ENCODE measurements at places on chromosomes 7 and 10.

DNA sequence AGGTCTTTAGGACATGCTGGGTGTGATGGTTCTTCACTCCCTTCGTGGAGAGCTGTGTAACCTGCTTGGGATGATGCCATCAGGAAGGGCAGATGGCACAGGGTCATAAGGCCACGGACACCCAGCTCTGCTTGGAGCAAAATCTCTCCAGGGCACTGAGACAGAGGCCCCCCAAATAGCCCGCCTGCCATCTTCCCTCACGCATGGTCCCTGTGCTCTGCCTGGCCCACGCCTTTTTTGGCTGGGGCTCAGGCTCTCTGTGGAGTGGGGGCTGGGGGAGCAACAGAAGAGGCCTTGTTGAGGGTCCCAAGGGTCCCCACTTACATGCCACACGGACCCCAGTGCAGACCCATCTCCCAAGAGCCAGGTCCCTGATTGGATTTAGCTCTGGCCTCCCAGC, 93.3 kb upstream of the RET start:
- DNase-seq: no peak

DNA sequence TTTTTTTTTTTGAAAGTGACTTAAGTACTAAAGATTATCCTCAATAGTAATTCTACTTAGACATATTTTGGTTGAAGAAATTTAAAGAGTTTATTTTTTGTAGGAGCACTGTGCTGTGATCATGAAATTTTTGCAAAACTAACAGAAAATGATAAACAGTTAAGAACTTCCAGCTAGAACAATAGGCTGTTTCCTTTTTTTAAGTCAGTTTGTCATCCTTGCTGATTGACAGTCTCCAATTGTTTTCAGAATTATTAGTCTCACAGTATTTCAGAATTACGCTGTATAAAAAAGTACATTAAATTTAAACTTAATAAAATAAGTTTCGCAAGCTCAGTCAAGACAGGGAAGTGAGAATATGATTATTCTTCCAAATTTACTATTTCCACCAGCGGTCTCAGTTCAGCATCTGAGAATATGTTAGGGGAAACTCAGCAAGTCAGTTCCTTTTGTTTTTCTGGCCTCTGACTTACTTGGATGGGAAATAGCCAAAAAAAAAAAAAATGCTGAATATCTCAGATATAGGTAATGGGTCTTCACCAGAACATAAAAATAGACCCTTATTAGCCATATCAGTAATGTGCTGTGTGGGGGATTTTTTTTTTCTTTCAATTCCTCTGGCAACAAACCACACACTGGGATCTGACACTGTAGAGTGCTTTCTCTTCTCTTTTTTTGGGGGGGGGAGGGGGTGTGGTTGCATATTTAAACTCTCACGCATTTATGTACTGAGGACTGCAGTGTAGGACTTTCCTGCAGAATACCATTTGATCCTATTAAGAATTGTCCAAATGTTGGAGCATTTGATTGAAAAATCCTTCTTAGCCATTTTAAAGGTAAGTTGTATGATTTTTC, at the start of gene CD36:
Gene CD36, plus strand, starts transcription at position 732 of the 855 bp plus-strand sequence. CDS start 8,099 bp downstream, outside the sequence.
- DNase-seq: no peak

GRCh38 chr7:96033009-96033598, 260.8 kb downstream of the DYNC1I1 start:
- no peak for DNase-seq

DNA sequence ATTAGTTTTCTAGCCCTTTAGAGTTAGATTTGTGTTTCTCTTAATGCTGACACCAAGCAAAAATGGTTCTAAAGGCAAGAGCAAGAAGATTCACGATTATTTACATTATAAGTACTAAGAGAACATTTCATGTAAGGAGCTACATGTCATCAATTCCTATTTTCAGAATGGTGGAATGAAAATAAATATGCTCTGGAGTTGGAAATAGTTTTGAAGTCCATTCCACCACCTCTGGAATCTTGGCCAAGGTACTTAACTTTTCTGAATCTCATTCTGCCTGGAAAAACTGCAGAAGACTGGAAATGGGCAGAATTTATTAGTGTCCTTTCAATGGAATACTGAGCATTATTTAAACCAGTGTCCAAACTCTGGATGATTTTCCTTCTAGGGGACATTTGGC, 125.1 kb upstream of the RAB11FIP2 start:
- no peak for DNase-seq

- DNase-seq: no peak
These were observed 34.8 kb downstream of the C7orf33 start for GRCh38 chr7:148625342-148625741.

DNA sequence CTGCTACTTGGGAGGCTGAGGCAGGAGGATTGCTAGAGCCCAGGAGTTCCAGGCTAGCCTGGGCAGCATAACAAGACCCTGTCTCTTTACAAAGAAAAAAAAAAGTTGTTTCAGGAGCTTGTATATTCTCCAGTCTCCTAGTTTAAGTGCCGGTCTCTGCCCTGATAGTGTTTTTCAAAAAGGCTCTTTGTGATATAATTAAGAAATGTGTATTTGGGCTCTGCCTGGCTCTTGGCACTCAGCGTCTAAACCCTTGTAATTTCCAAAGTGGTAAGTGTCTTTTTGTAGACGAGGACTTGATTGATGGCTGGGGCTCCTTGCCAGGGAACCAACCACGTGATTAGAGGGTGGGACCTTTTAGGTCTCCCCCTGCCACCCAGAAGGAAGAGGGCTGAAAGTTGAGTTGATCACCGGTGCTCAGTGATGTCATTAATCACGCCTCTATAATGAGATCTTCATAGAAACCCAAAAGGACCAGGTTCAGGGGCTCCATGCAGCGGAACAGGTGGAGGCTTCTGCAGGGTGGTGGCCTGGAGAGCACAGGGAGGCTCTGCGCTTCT, 4.4 kb downstream of the EIF3B start:
- DNase-seq: no peak

- peak; percentile 68 for DNase-seq
These were observed 18.1 kb downstream of the HACD1 start for GRCh38 chr10:17599089-17599488.

DNA sequence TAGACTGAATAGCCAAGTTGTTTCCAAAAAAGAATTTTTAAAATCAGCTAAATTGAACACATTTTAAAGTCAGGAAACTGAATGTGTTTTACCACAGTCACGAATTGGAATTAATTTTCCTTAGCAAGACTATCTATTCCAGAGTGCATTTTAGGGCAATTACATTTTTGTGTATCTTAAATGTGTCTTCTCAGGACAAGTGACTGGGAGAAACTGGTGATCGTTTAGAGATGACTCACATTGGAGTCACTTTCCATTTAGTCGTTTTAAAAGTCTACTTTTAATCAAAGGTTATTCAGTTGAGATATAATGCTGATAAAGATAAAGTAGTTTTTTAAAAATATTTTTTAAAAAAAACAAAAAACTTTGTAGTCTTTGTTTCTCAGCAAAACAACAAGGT, 191.7 kb upstream of the SLC26A5 start:
- no peak for DNase-seq

- DNase-seq: no peak
These were observed 41.1 kb upstream of the FAM133B start for GRCh38 chr7:92631067-92631849.

DNA sequence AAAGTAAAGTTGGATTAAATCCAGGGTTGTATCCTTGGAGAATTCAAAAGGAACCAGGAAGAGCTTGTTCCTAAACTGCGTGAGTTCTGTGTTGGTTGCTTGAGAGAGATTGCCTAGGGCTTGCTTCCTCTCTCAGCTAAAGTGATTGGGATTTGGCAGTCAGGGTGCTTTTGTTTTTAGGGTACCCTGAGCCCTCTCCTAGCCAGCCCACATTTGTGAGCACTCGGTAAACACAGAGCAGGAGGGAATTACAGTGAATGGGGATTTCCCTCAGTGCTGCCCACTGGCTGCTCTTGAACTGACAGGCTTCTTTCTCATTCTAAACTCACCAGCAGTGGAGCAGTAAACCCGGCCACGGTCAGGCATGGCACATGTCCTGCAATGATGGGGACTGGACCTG, 146.9 kb downstream of the TPST1 start:
- peak; percentile 3 for DNase-seq

- no peak for DNase-seq
These were observed 119.9 kb downstream of the ADCYAP1R1 start for GRCh38 chr7:31171984-31172383.

DNA sequence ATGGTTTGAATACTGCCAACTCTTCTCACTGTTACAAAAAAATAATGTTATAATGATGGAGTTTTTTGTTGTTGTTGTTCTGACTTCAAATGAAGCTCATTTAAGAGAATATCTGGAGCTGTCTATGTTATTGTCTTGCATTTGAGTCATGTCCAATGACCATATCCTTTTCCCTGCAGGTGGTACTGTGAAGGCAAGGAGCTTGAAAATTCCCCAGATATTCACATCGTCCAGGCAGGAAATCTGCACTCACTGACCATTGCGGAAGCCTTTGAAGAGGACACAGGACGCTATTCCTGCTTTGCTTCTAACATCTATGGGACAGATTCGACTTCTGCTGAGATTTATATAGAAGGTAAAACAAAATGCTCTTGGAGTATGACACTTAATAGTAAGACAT, 33.5 kb downstream of the MYPN start:
- DNase-seq: no peak

GRCh38 chr10:104925232-104925851, 284.3 kb downstream of the SORCS3 start:
- peak; percentile 25 for DNase-seq

GRCh38 chr10:103708627-103709288, 146.6 kb downstream of the SH3PXD2A start:
- peak; percentile 83 for DNase-seq

DNA sequence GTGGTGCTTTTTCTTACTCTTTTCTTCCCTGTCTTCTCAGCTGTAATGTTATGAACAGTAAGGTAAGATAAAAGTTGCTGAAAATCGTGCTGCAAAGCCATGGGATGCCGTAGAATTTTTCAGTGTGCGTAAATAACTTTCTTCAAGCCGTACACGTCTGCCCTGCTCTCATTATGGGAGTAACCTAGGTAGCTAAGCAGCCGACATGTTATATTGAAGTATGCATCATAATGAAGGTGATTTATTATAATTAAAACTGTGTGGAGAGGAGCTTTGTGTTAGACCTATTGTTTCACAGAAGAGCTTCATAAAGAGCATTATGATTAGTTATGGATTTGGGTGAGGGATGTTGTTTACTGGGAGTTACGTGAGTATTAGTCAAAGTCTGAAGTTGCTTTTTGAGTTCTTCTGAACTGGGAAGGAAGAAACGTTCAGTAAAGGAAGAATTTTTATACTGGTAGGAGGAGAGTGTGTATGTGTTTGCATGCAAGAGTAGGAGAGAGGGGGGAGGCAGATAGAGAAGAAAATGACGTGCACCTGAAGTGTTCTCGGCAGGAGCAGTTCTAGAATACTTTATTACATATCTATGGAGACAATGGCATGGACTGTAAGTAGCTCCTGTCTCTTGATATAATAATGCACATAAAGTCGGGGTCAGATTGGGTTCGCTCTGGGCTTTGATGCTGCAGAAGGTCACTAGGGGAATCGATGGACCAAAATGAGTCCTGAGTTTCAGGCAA, 56.3 kb downstream of the POU6F2 start:
- no peak for DNase-seq

GRCh38 chr7:132865366-132866143, 216.3 kb downstream of the CHCHD3 start:
- no peak for DNase-seq

GRCh38 chr7:1569440-1569832, 396 bp downstream of the PSMG3 start:
- DNase-seq: no peak

DNA sequence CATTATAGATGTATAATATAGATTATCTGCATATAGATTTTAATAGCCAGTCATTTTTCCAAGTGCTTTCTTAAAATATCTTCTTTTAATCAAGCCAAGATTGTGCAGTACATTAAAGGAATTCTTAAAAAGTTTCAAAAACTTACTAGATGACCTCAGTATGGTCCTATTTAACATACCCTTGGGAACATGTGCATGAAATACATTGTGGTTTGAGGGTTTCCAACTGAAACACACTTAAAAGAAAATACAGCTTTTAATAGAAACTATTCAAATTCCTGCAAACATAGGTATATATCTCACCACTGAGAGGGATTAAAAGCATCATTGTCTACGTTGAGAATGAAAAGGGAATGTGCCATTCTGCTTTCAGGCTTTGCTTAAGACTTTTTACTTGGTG, 364.9 kb downstream of the SUGCT start:
- no peak for DNase-seq

DNA sequence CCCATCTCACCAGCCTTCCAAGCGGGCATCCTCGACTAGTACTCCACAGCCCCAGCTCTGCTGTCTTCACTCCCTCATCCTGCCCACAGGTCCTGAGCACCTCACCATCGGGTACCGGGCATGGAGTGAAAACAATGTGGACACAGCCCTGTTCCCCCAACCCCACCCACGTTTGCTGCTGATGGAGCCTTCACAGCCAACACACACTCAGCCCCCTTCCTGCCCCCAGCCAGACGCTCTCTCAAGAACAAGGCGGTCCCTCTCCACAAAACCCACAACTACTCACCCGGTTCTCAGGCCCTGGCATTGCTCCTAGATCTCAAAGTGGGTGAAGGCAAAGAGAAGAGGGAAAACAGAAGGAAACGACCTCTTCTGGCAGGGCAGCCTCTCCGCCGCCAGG, 56.1 kb downstream of the SLIT1 start:
- DNase-seq: no peak

GRCh38 chr7:48148311-48148710, 22.9 kb upstream of the ABCA13 start:
- no peak for DNase-seq

DNA sequence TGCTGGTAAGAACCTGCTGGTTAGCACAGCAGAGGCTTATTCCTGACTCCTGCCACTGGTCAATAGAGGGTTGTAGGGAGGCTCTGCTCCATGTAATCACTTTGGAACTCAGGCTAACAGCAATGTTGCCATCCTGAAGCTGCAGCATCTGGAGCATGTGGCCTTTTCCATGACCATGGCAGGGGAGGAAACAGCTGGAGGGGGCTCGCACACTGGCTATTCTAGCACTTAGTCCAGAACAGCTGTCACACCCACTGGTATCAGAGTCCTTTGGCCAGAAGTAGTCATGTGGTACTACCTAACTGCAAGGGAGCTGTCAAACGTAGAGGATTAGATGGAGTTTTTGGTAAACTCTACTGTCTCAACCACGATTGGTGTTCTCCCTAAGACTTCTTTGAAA, 450.0 kb downstream of the RPS24 start:
- no peak for DNase-seq

DNA sequence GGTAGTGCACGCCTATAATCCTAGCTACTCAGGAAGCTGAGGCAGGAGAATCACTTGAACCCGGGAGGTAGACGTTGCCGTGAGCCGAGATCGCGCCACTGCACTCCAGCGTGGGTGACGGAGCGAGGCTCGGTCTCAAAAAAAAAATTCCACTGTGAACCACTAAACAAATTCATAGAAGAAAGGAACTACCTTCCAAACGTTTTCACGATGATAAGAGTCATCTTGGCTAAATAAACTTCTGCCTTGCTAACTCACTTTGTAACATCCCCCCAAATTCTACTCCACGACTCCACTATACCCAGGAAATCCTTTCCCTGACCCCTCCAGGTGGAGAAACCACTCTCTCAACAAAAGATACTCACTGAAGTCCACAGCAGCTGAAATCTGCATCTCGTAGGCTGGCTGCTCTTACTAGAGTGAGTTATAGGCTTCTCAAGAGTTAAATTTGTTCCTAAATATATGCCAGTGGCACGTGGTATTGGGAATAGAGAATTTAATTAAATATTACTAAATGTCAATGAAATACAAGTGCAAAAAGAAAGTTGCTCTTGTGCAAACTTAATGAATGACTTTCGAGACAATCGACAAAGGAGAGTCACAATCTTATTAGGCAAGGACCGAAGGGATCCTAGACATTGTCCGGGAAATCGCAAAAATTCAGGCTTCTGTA, 1.6 kb upstream of the GTF2I start:
- DNase-seq: no peak

GRCh38 chr10:121525251-121526134, 72.8 kb downstream of the FGFR2 start:
- no peak for DNase-seq

- DNase-seq: no peak
These were observed 60.6 kb downstream of the WDR37 start for GRCh38 chr10:1116696-1117280.

Data from G401 (cell line).